ENCODE measurements at places on chromosomes 5 and 9.
A peak's percentile ranks its signal among the peaks of the same experiment; 100 is the strongest.

- no peak for DNase-seq
These were observed 215.5 kb upstream of the TNC start for GRCh38 chr9:115333277-115334070.

GRCh38 chr5:173158366-173158765 is 14.0 kb downstream of the BNIP1 start:
- DNase-seq = no peak

DNA sequence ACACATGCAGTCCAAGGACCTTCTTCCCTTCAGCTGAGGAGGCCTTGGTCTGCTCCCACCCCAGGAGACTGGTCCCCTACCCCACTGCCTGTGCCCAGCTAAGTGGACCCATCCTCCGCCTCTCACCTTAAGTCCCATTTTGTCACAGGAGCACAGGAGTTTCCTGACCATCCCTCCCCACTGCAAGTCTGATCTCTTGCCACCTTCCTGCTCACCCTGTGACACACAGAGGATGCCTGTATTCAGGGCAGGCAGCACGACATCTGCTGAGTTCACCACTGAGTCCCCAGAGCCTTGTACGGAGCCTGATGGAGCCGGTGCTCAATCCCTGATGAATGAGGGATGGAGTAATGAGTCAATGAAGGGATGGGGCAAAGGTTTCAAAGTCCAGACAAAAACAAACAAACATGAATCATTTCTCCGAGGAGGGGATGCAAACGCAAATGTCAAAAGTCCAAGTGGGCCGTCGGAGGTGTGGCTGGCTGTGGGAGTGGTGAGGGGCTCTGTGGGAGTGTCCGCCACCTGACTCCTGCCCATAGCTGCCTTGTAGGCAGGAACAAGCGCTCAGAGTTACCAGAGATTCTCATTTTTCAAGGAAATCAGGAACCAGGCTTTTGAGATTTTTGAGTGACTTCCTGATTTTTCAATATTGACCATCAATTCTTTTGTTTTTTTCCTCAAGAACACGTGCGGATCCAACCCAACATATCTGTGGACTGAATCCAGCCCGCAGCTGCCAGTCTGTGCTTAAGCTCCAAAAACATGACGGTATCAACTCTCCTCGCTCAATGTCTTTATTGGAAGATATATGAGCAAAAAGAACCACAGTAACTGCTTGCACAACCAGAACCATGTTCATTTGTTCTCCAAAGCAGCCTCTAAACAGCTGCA is 4.4 kb downstream of the RAPGEF1 start:
- no peak for DNase-seq

GRCh38 chr5:72837524-72838096 is 21.1 kb downstream of the TNPO1 start:
- no peak for DNase-seq

- DNase-seq = peak; percentile 66
These were observed 5.7 kb downstream of the TMC1 start for GRCh38 chr9:72526901-72527800.

GRCh38 chr5:128432913-128433440 is 105.1 kb downstream of the FBN2 start:
- no peak for DNase-seq

- DNase-seq = no peak
These were observed 47.8 kb downstream of the LOX start for GRCh38 chr5:122030251-122030650.

DNA sequence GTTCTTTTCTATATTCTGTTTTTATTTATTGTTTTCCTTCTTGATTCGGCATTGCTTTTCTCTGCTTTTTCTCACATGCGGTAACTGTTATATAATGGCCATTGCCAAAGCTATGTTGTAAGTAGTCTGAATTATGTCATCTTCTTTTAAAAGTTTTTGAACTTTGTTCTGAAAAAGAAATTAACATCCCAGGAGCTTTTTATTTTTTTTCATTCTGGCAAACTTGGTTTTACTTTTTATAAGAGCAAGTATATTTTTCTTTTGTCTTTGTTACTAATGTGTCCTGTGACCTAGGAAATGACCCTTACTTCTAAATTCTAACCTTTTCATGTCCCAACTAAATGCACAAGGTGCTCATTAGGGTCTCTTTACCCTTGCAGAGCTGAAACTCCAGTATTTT is 26.7 kb upstream of the IZUMO3 start:
- no peak for DNase-seq

DNA sequence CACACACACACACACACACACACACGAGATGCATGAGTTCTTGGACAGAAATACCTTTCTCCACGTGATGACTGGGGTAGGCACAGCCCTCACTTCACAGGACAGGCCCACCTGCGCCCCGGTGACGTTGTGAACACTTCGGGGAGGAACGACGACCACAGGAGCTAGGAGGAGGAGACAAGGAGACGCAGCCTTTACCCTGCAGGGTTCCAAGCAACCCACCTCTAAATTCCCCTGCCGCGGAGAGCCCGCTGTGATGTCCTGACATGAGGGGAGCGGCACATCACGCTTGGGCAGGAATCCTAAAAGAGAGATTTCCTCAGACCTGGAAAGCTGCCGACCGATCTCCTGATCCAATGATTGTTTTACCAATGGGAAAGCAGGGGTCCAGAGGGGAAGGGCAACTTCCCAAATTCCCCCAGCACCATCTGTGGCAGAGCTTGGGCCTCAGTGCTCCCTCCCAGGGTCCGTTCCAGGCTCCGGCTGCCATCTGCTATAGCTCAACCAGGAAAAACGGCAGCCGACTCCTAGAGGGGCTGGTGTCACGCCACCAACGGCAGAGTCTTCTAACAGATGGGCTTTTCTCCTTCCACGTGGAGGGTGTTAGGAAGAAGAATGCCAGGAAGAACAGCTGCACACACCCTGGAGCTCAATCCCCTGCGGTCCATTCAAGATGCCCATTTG is 10.1 kb downstream of the IGFBPL1 start:
- DNase-seq = no peak

- no peak for DNase-seq
These were observed 61.4 kb downstream of the KIF24 start for GRCh38 chr9:34267660-34268059.

- DNase-seq = no peak
These were observed 500.6 kb downstream of the EBF1 start for GRCh38 chr5:158599157-158599556.

GRCh38 chr5:122173474-122174415 is 44.4 kb downstream of the ZNF474 start:
- DNase-seq = no peak

DNA sequence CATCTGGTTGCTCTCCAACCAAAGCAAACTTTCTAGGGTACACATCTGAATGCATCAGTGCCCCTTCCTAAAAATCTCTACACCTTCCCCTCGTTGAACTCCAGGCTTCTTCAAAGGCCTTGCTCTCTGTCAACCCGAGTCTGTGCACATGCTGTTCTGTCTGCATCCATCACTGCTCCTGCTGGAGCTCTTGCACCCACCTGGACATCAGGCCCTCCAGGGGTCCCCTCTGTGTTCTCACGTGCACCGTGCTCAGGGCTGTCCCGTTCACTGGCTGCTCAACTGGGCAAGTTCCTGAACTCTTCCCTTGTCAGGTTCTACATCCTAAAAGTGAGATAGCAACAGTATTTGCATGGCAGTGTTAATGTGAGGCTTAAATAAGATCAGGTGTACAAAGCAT is 62.7 kb upstream of the ANGPTL2 start:
- no peak for DNase-seq

GRCh38 chr5:147578228-147579024 is 68.6 kb upstream of the DPYSL3 start:
- DNase-seq = no peak

DNA sequence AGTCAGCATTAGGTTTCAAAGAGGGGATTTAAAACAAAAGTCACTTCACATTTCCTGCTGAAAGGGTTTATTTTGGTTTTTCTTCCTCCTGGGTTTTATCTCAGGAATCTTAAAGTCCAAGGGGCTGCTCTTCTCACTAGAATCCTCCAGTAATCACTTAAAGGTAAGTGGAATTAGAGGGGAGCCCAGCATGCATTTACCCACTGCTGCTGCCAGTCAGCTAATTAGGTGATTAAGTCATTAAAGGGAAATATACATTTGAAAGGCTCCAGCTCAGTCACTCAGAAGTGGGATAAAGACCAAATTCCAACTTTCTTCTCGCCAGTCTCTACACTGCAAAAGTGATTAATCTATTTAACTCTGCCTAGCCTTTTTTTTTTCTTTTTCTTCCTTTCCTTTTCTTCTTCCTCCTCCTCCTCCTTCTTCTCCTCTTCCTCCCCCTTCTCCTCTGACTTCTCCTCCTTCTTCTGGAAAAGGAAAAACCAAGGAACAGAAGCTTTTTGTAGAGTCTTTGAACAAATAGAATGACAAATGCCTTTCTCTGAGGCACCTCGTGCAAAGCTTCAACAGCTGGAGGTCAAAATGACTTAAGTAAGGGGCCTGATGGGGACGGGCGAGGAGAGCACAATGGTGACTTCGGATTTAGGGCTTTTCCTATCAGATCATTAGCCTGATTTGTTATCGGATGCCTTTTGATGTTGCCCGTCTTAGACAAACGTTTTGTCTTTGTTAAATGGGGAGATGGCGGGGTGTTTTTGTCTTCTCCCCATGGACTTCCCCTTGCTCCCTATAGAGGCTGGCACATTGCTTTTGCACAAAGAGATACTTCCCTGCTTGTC is 617.6 kb downstream of the IRX1 start:
- DNase-seq = no peak

GRCh38 chr9:86774116-86774515 is 173.2 kb downstream of the GAS1 start:
- DNase-seq = no peak

GRCh38 chr9:13140843-13141592 is 138.5 kb downstream of the MPDZ start:
- DNase-seq = no peak

DNA sequence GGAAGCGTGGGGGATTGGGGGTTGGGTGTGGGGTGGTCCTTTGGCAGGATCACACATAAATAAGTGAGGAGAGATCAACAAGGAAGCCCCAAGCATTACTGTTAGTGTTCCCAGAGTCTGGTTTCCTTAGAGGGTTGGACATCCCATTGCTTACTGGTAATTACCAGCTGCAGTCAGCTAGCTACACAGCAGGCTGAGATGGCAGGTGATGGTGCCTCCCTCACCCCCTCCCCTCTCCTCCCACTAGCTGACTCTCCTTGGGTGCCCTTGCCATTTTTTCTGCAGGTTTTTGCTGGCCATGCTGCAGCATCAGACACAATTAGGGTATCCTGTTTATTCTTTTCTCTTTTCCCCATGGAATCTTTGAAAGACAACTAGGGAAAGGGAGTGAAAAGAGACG is 107.5 kb upstream of the TLR4 start:
- no peak for DNase-seq

DNA sequence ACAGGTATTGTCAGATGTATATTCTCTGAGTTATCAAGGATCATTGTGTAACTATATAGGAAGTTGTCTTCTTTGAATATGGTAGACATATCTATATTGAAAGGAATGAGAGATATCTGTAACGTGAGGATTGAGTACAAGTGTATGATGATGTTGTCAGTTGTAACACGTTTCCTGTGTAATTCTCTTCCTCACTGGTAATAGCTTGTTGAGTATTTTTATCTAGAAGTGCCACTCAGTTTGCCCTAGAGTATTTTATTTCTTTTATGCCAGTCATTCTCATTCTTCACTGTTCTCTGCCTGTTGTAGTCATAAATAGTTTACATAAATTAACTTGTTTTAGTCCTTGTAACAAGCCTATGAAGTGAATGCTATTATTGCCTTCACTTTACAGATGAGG is 172.1 kb downstream of the BAAT start:
- no peak for DNase-seq

DNA sequence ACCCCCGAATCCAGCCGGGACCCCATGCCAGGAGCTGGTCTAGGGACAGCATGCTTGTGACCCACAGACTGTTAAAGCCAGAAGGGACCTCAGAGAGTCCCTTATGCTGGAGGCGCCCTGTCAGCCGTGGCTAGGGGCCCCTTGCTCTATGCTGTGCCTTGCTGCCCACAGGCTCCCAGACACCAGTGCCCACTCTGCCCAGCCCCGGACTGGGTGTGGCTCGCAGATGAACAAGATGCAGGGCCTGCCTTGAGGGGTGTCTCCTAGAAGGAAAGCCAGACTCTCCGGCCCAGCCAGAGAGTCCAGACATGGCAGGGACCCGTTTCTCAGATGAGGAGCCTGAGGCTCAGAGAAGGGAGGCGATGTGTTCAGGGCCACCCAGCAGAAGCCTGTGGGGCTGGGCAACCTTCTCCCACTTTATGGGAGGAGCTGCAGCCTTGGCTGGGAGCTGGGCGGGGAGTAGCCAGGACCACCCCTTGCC is 85.7 kb downstream of the LMX1B start:
- DNase-seq = no peak

DNA sequence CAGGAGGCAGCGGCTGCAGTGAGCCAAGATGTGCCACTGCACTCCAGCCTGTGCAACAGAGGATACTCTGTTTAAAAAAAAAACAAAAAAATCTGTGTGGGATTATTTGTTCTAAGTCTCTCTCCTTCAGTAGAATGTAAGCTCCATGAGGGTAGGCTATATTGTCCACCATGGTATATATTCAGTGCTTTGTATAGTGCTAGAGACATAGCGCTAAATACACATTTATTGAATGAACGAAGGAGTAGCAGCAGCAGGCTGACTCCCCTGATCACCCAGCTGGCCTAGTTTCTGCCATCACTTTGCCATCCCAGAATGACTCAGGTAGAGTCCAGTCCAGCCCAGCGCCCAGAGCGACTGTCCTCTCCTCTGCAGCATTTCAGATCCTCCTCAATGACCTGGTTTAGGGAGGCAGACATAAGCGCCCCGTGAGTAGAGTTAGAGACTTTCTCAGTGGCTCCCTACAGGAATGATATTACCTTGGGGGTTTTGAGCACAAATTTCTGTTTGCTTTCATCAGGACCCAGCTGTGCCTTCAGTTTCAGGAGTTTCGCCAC is 716 bp downstream of the HARS1 start:
- DNase-seq = no peak

GRCh38 chr9:128420060-128420650 is 502 bp upstream of the CERCAM start:
- peak; percentile 51 for DNase-seq

DNA sequence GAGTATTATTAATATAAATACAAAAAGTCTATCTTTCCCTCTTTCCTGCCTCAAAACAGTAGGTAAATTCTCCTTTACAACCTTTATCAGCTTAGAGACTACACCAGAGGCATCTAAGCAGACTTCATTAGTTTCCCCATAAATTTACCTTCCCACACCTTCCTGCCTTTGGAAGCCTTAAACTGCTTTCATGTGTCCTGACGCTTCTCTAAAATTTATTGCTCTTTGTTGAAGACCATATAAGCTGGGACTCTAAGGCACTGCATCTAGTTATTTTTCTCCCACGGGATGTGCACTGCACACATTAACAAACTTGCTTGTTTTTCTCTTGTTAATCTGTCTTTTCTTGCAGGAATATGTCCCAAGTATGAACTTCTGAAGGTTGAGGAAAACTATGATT is 51.8 kb downstream of the DEPDC1B start:
- DNase-seq = no peak
